ENCODE measurements at places on chromosomes 6 and 20. TPM values are rescaled to one million over a fixed set of nuclear protein-coding genes. Genes with fewer than 3 reads are reported as not detected.

DNA sequence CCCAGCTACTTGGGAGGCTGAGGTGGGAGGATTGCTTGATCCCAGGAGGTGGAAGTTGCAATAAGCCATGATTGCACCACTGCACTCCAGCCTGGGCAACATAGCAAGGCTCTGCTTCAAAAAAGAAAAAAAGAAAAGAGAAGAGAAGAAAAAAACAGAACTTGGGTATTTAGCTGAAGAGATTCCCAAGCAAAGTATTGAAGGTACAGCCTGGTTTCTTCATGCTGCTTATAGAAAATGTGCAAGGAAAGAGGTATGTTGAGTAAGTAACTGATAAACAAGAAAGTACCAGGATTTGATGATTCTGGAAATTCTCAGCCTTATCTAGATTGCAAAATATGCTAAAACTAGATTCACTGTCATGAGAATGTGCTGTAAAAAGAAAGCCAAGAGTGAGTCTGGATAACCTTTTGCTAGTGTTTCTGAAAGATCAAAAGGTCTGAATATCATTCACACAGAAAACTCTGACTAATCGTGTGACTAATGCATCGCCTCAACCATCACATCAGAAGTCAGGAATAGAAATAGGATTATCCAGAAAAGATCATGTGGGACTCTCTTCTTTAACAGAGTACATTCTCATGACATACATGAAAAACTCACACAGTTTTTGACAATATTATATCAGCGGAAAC lies 32.4 kb upstream of the NOP56 start:
- no peak for DNase-seq

GRCh38 chr6:135149376-135149775 lies 31.7 kb upstream of the MYB start:
- no peak for DNase-seq

Gene TENT5A
- 7.0 TPM for total RNA-seq

Gene TUBE1
- total RNA-seq, result 59.3 TPM
